ENCODE measurements at places on chromosomes 11 and 22. TPM values are rescaled to one million over a fixed set of nuclear protein-coding genes. Genes with fewer than 3 reads are reported as not detected.

SLC37A2 gene
- 2.4 TPM for polyA plus RNA-seq

SDHD gene
- 176 TPM for polyA plus RNA-seq

KCNJ11 gene
- polyA plus RNA-seq, result 2.6 TPM

- DNase-seq, result no peak
These were observed 66.2 kb downstream of the EFCAB6 start for GRCh38 chr22:43745783-43746356.

DNA sequence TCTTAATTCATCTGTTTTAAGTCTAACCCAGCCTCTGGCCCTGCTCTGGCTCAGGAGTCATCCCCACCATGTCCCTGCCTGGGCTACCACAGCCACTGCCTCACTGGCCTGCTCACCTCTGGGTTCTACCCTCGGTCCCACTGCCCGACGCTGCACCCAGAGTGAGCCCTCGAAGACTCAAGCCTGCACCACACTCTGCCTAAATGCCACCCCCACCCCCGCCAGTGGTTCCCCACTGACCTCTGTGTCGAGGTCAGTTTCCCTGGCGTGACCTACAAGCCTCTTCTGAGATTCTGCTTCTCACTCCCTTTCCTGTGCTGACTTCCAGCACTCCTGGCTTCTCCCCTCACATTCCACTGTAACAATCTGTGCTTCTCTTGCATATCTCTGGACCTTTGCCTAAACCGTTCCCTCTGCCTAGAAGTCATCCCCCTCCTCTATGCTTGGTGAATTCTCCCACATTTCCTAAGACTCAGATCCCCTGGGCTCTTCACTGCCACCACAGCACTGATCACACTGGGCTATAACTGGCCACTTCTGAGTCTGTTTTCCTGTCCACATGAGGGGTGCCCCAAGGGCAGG is 12.5 kb upstream of the PDE2A start:
- DNase-seq, result no peak

GRCh38 chr11:108571001-108571400 is 22.6 kb downstream of the EXPH5 start:
- DNase-seq, result no peak

- DNase-seq, result no peak
These were observed 9.7 kb downstream of the SRSF8 start for GRCh38 chr11:95076416-95076815.

DNA sequence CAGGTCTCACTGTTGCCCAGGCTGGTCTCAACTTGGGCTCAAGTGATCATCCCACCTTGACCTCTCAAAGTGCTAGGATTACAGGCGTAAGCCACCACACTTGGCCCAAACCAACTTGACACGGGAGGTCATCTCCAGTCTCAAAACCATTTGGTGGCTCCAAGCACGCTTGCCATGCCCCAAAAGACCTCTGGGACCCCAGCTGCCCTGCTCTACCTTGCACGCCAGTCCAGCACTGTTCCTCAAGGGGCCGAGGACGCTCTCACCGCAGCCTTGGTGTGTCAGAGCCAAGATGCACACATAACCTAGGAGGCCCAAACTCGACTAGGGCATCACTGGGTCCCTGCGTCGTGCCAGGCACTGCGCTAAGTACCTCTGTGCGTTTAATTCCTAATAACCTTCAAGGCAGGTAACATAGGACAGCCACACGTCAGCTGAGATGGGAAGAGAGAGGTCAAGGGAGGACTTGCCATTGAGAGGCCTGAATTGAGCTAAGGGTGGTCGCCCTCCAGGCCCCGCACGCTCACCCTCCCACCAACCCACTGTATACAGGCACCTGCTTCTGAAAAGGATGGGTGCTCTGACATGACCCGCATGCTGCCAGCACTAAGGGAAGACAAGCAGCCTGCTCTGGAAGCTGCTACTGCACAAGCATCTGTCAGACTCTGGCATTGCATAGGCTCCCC is 4.6 kb upstream of the GAS2L1 start:
- DNase-seq, result no peak

DNA sequence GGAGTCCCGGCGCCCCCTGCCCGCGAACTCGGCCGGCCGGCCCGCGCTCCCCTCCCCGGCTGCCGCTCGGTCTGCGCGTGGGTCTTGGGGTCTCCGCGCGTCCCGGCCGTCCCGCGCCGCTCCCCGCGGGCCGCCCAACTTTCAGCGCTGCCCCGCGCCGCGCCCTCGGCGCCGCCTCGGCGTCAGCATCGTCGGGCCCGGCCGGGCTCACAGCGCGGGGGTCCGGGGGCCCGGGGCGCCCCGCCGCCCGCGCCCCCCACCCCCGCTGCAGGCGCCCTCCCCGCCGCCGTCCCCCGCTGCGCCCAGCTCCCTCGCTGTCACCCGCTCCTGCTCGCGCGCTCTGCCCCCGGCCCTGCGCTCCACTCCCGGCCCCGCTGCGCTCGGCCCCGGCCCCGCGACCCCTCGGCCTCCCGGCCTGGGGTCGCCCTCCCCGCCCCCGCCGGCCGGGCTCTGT is at the start of gene KCNJ4:
KCNJ4 (minus strand) TSS at position 124 of the 454 bp plus-strand sequence. CDS start 27,067 bp downstream, outside the sequence.
- DNase-seq, result no peak

DNA sequence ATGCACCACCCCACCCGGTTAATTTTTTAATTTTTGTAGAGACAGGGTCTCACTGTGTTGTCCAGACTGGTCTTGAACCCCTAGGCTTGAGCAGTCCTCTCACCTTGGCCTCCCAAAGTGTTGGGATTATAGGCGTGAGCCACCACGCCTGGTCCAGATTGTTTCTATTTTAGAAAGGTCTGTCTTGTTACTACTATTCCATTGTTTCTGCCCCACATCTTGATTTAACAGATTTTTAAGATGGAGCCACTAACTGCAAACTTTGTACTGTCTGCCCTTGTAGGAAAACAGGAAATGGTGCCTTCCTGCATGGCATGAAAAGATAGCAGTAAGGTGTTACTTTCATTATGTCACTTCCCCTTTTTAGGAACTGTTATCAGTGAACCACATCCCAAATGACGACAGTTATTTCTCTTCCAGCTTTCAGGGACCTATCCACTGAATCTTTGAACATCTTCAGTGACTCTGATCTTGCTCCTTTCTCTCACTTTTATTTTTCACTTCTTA is 23.2 kb downstream of the TAF1D start:
- DNase-seq, result no peak

DNA sequence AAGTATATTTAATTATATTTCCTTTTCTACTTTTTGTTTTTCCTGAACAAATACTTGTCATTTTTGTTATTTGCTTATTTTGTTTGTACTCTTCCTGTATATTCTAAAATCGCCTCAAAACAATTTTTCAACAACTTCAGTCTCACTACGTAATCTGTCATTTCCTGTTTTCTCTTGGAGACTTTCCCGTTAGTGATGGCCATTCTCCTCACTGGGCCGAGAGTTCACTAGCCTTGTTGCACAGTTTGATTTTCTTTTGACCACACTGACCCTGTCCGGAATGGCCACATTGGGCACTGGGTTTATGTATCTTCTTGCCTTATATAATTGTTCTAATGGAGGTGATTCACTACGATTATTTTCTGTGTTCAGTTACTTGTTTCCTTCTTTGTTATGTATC is 726.1 kb downstream of the FAM181B start:
- peak; percentile 14 for DNase-seq

GRCh38 chr22:26599505-26599904 is 9.6 kb upstream of the TPST2 start:
- no peak for DNase-seq
